GDM1 (cell line): ENCODE measurements at places on chromosomes 5 and 9.

GRCh38 chr5:173689171-173689736, 72.8 kb upstream of the BOD1 start:
- no peak for DNase-seq

DNA sequence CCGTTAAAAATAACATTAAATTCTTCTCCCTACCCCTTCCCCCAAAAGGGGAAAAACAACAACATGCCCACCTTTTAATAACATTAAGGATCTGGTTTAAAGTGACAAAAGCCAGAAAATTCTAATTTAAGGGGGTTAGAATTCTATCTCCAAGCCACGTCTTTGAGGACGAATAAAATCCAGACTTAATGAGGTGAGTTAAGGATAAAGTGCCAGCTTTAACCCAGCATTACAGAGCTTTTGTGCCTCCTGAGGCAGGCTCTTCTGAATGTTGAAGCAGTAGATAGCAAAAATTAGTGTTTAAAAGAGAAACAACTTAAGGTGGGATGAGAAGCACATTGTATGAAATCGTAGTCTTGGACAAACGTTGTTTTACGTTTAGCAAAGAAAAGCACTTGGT, 329.0 kb upstream of the MPDZ start:
- no peak for DNase-seq

- no peak for DNase-seq
Measured at GRCh38 chr5:54667136-54667535, 149.6 kb downstream of the SNX18 start.

- no peak for DNase-seq
Measured at GRCh38 chr5:116574367-116575325, at the start of gene SEMA6A. Gene SEMA6A, minus strand, starts transcription at chr5:116574823. Its CDS starts 69,879 bp downstream, at chr5:116504944.
